ENCODE measurements at places on chromosomes 1 and 21.

DNA sequence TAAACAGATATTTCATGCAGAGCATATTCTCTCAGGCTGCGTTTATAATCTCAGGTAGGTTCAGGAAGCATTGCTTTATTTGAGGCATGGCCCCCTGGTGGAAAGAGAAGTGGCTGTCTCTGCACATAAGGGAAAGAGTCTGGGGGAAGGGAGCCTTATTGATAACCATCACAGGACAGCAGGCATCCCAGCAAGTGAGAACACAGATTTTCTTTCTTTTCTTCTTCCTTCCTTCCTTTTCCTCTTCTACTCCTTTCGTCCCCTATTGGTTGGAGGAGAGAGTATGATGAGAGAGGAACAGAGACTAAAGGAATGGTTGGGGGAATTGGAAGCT lies 21.9 kb downstream of the TSNAX start:
- no peak for DNase-seq

DNA sequence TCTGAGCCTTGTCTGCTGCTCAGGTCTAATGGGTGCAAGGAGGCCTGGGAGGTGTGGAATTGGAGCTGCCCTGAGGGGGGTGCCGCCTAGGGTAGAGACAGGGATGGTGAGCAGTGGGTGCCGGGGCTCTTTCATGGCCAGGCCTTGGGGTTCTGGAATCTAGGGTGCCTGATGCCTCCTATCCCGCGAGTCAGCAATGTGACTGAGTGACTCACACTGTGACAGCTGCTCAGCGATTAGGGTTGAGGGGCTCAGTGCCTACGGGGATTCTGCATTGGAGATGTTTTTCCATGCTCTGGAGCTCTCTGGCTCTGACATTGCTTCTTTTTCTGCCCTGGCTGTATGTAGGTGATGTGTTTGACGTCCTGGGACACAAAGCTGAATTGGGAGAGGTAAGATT lies 16.8 kb downstream of the ATP8B2 start:
- no peak for DNase-seq

GRCh38 chr1:53182111-53182593 lies 14.5 kb upstream of the CPT2 start:
- DNase-seq: no peak

DNA sequence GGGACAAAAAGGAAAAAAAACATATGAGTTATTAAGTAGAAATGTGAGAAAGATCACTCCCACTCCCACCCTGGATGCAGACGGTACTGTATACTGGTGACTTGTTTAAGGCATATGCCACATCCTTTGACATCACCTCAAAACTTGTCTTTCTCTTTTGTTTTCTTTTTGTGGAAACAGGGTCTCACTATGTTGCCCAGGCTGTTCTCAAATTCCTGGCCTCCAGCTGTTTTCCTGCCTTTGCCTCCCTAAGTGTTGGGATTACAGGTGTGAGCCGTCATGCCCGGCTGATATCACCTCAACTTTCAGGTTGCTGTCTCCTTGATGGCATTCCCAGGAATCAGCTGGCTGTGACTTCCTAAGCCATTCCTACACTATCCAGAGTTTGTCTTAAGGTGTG lies 18.4 kb upstream of the KHDRBS1 start:
- no peak for DNase-seq

GRCh38 chr1:226691247-226691646 lies 47.8 kb downstream of the ITPKB start:
- no peak for DNase-seq

DNA sequence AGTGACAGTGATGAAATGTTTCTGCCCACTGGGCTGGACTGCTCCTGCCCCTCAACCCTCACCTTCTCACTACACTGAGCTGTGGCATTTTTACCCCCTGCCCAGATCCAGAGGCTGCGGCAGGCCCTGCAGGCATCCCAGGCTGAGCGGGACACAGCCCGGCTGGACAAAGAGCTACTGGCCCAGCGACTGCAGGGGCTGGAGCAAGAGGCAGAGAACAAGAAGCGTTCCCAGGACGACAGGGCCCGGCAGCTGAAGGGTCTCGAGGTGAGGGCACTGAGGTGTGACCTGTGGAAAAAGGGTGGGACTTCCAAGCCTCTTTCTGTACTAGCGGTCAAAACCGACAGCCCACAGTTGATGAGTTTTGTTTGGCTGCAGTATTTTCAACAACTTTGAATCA lies 6.2 kb upstream of the TUFT1 start:
- no peak for DNase-seq

DNA sequence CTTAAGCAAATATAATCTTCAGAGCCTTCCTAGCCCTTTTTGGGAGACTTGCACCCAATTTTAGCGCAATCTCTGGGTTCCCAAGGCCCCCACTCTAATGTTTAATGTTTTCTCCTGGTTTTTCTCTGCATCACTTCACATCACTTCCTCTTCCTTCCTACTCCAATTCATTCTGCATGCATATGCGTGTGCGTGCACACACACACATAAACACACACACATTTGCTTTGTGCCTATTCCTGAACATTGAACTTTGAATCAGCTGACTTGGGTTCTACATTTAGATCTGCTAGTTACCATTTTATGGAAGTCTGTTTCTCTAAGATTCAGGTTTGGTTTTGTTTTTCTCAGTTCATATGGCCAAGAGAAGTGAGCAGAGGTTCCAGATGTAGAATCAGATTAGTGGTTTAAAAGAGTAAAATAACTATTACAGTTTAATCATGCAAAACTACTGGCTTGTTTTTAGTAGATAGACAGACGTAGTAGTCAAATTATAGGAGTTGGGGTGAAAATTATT lies 7.4 kb upstream of the EDEM3 start:
- DNase-seq: no peak

GRCh38 chr1:788835-789234 lies 102.4 kb upstream of the OR4F16 start:
- no peak for DNase-seq

DNA sequence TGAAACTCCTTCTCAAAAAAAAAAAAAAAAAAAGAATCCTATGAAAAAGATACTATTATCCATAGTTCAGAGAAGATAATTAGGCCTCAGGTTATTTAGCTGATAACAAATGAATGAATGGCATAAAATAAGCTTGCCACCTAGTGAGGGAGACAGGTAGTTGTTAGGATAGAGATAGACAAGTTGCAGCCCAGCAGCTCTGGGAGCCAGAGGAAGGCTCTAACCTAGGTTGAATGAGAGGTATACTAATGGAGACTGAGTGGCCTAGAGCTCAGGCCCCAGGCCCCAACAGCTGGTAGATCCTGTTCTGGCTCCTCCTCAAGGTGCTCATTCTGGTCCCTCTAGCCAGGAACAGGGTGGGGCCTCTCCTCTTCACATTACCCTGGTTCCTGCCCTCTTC lies 20.6 kb upstream of the RSPO1 start:
- DNase-seq: no peak

DNA sequence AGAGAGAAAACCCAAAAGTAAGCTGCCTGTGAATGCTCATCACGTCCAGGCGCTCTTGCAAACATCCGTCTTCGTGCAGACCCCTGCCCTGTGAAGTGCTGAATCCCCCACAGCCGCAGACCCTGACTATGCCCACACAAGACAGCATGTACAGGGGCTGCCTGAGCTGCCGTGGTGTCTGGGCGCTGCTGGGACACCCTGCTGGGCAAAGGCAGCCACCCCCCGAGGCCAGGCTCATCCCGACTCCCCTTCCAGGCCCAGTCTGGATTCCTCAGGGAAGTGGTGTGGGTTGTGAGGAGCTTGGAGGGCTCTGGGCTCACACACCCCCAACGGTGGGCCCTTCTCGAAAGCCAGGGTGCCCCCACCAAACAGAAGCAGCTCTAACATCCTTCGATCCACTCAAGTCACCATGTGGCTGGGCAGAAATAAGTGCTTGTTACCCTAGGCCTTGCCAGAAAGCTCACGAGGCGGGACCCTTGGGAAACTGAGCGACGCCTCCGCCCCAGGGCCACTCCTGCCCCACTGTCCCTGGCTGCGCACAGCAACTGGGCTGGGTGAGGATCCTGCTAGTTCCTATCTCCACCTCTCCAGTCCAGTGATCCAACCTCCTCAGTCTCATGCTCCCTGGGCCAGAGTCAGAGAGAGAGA lies 4.8 kb upstream of the WNT9A start:
- no peak for DNase-seq

GRCh38 chr1:1345384-1345783 lies 3.8 kb downstream of the DVL1 start:
- DNase-seq: no peak

- no peak for DNase-seq
Measured at GRCh38 chr1:40742363-40743061, 41.1 kb upstream of the KCNQ4 start.

GRCh38 chr1:85581802-85582686 lies 1.5 kb downstream of the CCN1 start:
- DNase-seq: peak; percentile 54

GRCh38 chr1:153390938-153391710 lies at the start of gene S100A8:
TSS of gene S100A8 (minus strand) at chr1:153391073. CDS start at chr1:153390535, 538 bp downstream.
- no peak for DNase-seq

DNA sequence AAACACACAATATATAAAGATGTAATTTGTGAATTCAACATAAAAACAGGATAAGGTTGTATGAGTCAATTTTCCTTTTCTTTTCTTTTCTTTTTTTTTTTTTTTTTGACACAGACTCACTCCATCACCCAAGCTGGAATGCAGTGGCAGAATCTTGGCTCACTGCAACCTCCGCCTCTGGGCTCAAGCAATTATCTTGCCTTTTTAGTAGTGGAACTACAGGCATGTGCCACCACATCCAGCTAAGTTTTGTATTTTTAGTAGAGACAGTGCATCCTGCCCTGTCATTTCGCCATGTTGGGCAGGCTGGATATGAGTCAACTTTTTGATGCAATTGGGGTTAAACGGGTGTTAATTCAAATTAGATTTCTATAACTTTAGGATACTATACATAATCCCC lies 10.3 kb upstream of the SPRR2B start:
- no peak for DNase-seq

- DNase-seq: no peak
Measured at GRCh38 chr21:33171616-33172169, 58.0 kb upstream of the IFNAR2 start.

DNA sequence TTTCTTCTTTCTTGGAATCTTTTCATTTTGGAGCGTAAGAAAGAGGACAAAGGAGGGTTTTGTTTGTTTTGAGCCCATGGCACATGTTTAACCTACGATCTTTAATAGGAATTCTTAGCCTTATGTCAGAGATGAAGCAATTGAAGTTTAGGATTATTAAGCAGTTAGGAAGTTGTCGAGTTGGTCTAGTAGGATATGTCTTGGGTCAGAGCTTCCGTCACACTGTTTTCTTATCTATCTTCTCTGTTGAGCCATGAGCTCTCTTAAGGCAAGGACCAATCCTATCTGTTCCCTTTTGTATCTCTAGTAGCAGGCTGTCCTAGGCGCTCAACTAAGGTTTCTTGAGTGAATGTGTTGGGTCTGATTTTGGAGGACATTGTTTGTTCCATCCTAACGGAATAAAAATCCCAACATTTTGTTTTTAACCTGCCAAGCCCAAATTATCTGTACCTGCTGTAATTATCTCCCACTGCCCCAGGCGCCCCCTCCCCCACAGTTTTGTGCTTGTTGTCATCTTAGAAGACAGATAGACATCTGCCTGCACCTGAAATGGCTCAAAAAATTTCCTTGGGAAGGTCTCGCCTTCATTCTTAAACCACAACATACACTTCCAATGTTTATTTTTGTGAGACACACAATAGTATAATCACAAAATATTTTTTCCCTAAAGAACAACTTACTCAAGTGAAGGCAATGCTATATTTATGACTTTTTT lies 95.3 kb upstream of the GADD45A start:
- DNase-seq: no peak

- DNase-seq: no peak
Measured at GRCh38 chr1:187396929-187397796, 568.4 kb downstream of the PLA2G4A start.

GRCh38 chr1:157771661-157772425 lies 5.1 kb downstream of the FCRL2 start:
- no peak for DNase-seq

Measured in AG09319 (cell line).